Frontal cortex (tissue), 4 donors: ENCODE measurements at places on chromosomes 11 and 22. TPM values are rescaled to one million over a fixed set of nuclear protein-coding genes. Genes with fewer than 3 reads are reported as not detected.

The RAG2 gene
- total RNA-seq, result not detected

DNA sequence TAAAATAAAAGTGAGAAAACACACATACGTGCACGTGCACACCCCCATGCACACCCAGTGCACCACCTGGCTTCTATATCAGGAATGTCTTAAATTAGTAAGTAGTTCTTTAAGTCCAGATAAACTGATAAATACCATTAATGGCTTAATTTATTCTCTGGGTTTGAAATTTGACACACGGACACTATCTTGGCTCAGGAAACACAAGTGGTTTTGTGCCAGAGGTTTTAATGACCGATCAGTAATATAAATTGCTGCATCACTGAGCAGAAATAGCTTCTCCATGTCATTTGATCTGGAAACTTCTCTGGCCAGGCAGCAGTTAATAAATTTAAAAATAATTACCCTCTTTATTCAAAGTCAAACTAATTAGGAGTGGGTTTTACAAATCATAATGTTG, 101.5 kb upstream of the NNMT start:
- no peak for DNase-seq

DNA sequence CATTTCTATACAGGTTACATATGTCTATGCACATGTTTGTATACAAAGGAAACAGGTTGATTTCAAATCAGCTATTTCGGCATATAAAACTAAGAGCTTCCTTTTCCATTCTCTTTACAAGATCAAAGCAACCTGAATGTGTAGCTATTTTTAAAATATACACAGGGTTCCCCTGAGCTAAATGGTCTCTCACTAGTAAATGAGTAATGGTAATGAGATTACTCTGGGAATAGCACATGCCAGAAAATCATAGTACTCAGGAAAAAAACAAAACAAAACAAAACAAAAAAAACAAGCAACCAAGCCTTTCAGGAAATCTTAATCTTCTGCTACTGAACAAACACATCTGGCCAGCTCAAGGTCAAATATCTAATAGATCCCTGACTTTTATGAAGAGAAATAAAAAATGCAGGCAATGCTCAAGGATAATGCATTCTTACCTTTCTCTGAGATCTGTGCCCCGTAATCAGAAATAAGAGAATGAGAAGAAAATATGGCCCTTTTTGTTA, 156.6 kb upstream of the POU2AF2 start:
- DNase-seq, result no peak

GRCh38 chr11:11332141-11332710, 20.8 kb downstream of the CSNK2A3 start:
- no peak for DNase-seq

DNA sequence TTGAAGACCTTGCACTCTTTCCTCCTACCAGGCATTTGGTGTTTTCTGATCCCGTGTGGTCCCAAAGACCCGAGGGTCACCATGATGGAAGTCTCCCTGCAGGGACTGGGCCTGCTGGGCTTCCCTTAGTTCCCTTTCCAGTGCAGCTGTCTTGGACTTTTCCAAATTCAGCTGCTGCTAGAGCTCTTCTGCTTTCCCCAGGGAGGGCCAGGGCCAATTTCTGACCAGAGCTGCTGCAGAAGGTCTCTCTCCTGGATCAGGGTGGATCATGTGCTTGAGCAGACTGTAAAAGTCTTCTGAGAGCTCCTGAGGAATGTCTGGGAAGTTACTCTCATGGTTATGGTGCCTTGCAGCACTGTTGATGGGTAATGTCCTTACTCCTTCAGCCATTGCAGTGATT, 23.2 kb downstream of the LDLRAD3 start:
- DNase-seq, result no peak

The SPON1 gene
- 33.4 TPM for total RNA-seq

The TYR gene
- total RNA-seq, result not detected

The RRP7A gene
- total RNA-seq, result 17.9 TPM

The ABCC8 gene
- total RNA-seq, result 8.6 TPM

The SCGB1C1 gene
- not detected for total RNA-seq

DNA sequence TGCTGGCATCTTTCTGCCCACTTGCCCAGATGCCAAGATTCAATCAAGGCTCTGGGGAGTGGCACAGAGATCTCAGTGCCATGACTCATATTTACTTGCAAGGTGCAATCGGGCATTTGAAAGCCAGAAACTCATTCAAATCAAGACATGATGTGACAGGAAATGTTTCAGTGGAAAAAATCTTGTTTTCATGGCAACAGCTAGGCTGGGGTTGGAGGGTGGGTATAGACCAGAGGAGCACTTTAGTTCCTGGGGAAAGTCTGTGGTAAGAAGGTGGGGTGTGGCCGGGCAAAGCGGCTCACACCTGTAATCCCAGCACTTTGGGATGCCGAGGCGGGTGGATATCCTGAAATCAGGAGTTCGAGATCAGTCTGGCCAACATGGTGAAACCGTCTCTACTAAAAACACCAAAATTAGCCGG, 1.2 kb downstream of the MAJIN start:
- no peak for DNase-seq

- DNase-seq, result no peak
These were observed 24.1 kb upstream of the PHOX2A start for GRCh38 chr11:72267956-72268617.
